ENCODE measurements at places on chromosomes 4 and X.
A peak's percentile ranks its signal among the peaks of the same experiment; 100 is the strongest.

DNA sequence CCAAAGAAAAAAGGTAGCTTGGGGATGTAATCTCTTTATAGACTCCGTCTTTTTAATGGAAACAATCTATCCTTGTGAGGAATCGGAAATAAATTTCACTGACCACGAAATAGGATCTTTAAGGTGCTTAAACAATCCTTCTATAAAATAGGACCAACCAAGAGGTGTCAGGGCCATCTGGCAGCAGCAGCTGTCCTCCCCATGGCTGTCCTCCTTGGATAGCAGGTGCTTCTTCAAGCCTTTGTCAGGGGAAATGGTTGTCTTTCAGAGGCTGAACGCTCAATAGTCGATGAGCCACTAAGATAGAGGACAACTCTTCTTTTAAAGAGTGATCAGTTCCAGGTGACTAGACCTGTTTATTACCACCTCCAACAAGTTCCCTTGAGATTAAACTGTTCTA, 231.0 kb downstream of the ADGRL3 start:
- no peak for DNase-seq

DNA sequence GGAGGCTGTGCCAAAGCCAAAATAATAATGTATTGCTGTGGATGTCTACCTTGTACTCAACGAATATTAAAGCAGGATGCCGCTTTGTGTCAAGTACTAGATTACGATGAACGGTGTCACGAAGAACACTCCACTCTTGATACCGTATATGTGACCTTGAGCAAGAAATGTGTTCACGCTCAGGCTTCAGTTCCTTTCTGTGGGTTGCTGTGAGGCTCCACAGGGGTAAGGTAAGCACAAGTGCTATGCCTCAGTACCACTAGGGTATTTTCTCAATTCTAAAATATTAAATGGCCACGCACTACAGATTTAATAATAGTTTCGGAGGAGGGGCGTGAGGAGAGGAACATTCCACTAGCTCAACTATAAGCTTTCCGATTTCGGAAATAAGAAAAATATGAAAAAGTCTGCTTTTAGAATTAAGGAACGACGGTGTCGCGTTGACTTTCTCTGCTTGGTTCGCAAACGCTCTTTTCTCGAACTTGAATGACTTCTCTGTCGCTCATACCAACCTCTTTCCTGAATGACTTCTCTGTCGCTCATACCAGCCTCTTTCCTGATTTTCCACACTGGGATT, 607 bp upstream of the SCOC start:
- peak; percentile 45 for DNase-seq

DNA sequence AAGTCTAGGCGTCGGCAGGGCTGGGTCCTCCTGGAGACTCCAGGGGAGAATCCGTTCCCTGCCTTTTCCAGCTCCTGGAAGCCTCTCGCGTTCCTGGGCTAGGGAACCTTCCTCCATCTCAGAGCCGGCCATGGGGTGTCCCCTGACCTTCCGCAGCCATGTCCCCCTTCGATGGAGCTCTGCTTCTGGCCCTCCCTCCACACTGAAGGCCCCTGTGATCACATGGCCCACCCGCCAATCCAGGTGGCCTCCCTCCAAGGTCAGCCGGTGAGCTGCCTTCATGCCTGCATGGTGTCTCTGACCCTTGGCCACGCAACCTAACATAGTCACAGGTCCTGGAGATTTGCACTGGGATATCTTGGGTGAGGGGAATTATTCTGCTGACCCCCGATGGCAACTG, 69.6 kb downstream of the TRMT44 start:
- DNase-seq = no peak

GRCh38 chr4:124890522-124890921, 178.0 kb upstream of the ANKRD50 start:
- DNase-seq = no peak

DNA sequence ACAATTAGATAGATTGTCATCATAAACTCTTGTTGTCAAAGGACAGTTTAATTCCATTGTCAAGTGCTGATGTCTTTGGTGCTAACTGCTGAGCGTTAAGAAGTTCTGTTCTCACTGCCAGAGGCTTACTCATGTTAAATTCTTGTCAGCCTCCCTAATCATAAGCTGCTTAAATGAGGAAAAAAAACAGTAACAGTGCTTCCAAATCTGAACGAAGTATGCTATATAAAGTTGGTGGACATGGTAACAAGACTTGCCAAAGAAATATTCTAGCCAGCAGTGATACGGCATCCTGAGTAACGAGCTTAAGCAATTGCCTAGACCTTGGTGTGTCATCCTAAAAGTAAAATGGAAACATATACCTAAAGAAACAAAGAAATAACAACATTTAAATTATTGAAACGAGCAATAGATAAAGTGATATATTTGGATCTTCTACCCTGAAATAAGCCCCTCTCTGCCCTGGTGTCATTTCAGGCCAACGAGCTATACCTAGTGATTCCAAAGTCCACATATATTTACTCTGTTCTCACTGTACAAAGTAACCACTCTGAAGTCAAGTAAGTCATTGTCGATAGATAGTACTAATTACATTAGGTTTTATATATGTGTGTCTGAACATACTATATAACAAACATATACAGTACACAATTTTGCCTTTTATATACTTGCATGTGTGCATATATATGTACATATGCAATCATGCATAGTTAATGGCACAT, 339.7 kb upstream of the HS3ST1 start:
- DNase-seq = no peak

Data from right forelimb (tissue), 1 donor.